ENCODE measurements at places on chromosomes 4 and X.
A peak's percentile ranks its signal among the peaks of the same experiment; 100 is the strongest.

DNA sequence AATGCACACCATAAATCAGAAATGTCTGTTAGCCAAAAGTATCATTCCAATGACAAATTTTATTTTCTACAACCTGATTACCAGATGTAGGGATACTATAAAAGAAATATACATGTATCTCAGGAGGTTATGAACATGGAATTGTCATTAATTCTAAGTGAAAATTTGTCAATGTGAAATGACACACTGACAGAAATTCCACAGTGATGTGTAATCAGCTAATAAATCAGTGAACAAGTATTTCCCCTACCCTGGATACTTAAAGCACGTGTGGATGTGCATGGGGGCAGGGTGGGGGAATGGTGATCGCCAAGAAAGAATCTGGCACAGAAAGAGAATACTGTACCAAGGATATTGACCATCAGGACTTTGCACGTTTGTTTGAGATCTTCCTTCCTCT is 123.6 kb downstream of the SH3RF1 start:
- DNase-seq = no peak

GRCh38 chr4:127783955-127784770 is 2.0 kb downstream of the HSPA4L start:
- DNase-seq = no peak

- no peak for DNase-seq
Measured at GRCh38 chrX:26822448-26822847, 606.5 kb downstream of the MAGEB5 start.

DNA sequence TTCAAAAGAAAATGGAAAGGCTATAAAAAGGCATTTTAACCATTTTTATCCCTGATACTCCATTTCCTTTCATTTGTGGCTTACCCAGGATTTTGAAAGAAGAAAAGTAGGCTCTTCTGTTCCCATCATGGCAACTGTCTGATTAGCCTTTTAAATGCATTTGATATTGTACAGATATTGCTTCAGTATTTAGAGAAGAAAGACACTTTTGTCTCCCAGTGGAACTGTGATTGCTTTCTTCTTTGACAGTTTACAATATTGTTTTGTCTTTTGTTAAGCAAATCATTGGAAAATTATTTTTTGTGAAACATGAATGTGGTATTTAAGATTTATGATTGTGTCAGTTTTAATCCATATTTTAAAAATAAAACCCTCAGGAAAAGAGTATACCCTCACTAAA is 297.4 kb upstream of the TACR3 start:
- no peak for DNase-seq

DNA sequence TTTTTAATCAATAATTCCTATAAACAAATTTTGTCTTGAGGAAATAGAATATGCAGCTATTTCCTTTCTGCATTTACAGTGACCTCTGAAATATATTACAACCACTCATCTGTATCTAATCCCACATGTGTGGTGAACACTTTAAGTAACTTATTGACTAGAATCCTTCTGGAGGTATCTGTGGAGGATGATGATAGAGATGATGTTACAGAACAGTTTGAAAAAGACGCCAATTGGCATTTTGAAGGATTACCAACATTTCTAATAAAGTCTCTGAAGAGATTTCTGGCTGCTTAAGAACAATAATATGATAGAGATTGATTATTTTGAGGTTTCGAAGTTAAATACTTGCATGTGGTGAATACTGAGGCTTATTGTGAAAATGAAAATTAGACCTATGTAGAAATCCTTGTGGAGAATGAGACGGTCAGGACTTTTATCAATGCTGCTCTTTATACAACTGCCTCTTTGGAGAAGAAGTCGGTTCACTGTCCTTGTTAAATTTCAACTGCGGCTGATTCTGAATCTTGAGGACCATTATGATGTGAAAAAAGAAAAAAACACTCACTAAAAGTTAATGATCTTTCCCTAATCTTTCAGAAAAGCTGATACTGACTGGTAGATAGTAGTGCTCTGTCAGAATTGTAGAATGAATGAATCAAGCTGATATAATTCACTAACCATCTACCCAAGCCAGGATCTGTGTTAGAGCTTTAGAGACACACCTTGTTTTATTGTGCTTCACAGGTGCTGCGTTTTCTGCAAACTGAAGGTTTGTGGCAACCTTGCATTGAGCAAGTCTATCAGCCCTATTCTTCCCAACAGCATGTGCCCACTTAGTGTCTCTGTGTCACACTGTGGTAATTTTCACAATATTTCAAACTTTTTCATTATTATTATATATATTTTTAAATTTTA is 204.7 kb downstream of the SPRY1 start:
- no peak for DNase-seq

- DNase-seq = no peak
Measured at GRCh38 chr4:96775501-96775900, 935.6 kb downstream of the PDHA2 start.

DNA sequence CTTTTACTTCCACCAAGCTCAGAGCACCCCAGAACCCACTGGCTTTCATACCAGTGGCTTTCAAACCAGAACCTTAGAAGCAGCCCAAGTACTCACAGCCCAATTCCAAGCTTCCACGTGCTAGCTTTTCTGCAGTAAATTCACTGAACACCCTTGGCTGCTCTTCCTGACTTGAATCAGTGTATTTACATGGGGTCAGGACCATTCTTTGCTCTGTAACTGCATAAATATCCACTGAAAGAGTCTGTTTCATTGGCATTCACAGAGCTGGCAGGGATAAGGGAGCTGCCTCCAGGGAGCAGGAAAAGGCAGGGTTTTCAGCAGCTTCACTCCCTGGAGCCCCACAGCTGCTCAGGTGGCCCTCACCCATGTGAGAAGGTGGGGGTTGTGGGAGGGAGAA is 43.8 kb downstream of the RAI2 start:
- DNase-seq = no peak

GRCh38 chrX:67734111-67734753 is 190.4 kb downstream of the AR start:
- no peak for DNase-seq

DNA sequence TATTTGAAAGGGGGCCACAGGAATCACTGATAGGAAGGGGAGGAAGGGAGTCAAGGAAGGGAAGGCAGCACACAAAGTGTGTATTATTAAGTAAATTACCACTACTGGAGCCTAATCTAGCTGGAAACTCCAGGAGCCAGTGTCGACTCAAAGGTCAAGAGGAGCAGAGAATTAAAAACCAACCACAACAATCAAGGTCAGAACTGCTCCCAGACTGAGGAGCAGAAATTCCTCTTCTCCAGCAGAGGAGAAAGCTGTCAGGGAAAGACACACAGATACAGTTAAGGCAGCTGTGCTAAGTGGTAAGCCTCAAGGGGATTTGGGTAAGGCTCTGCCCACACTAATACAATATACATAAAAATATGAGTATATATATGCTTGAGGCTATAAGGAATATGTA is 87.5 kb upstream of the PTPN13 start:
- DNase-seq = no peak

- DNase-seq = no peak
Measured at GRCh38 chrX:88586317-88586716, 160.7 kb upstream of the CPXCR1 start.

- DNase-seq = no peak
Measured at GRCh38 chrX:45229348-45229747, 28.7 kb upstream of the DIPK2B start.

- DNase-seq = no peak
Measured at GRCh38 chr4:8403976-8404375, 36.5 kb downstream of the ACOX3 start.

DNA sequence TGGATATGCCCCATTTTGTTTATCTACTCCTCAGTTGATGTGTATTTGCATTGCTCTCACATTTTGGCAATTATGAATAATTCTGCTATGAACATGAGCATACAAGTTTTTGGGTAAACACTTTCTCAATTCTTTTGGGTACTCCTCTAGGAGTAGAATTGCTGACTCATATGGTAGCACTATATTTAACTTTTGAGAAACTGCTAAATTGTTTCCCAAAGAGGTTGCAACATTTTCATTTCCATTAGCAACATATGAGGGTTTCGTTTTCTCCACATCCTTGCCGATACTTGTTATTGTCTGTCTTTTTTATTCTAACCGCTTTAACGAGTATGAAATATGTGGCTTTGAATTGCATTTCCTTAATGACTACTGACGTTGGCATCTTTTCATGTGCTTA is 185.4 kb downstream of the TSPAN5 start:
- DNase-seq = no peak

DNA sequence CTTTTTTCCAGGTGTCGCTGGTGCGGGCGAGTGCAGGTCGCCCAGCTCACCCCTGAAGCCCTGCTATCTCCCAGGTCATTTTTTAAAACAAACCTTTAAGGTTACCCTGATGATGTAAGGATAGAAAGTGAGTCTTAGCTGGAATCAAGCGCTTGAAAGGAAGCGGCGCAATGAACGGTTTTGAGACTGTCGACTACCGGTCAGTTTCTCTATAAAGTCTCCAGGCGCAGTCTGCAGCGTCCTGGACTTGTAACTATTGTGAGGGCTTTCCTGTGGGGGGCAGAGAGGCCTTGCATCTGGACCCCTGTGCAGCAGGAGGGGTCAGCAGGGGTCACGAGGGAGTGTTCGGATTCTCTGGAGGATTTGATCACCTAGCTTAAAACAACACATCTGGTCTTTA is 1.6 kb downstream of the KIT start:
- DNase-seq = no peak

GRCh38 chr4:18197467-18197866 is 175.9 kb upstream of the LCORL start:
- DNase-seq = no peak

- no peak for DNase-seq
Measured at GRCh38 chr4:149690726-149691125, 124.9 kb downstream of the IQCM start.

GRCh38 chr4:122711919-122712318 is 20.6 kb upstream of the BBS12 start:
- DNase-seq = no peak

DNA sequence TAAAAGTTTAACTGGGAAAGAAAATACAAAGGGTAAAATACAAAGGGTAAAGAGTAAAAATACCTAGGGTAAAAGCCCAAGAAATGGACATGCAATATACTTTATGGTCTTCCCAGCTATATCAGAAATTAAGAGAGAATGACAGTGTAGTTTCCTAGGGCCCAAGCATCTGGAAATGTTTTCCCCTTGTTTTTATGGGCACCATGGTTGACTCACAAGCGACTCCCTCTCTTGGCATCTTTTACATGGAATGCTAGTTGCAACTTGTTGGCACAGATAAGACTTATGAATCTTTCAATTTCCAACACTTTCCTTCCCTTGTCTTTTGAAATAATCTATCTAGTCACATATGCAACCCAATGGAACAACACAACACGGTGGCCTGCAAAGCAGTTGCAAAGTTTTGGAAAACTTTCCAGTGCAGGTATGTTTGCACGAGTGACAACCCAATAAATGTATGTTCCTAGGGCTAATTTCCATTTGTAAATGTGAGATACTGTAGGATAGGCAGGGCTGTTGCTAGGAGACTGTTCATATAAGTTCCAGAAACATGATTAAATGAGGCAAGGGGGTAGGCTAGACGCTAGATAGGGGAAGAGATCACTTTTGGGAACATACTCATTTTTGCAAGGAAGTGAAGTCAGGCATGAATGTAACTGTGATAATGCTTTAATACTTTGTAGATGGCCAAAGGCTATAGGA is 36.4 kb upstream of the CWH43 start:
- DNase-seq = no peak

DNA sequence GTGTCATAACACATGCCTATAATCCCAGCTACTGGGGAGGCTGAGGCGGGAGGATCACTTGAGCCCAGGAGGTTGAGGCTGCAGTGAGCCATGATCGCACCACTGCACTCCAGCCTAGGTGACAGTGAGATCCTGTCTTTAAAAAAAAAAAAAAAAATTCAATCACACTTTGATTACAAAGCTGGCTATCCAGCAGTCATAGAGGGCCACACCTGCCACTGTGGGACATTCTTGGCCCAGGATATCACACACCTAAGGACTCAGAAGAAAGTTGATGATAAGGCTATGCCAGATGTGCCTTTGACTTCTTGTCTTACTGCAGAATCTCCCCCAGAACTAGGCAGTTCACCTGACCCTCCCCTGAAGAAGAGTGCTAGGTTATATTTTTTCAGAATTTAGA is 122.5 kb upstream of the GALNT7 start:
- no peak for DNase-seq

DNA sequence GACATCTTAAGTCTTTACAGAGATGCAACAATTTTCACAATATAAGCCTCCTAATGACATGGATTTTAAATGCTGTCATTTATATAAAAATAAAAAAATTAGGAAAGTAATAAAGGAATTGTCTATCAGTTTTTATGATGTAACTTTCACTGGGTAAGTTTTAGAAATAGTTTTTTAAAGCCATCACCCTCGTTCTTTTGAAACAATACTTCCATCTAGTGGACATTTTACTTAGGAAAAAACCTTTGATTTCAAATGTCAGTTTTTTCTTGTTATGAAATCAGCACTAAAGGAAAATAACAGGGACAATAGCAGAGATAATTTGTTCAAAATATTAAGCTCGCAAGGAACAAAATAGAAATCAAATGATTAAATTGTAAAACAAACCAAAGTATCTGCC is 24.3 kb upstream of the NDNF start:
- no peak for DNase-seq

- DNase-seq = peak; percentile 64
Measured at GRCh38 chr4:37890801-37891259, at the start of gene TBC1D1. Gene TBC1D1, plus strand, starts transcription at chr4:37891084. Its CDS starts 11,012 bp downstream, at chr4:37902096.

DNA sequence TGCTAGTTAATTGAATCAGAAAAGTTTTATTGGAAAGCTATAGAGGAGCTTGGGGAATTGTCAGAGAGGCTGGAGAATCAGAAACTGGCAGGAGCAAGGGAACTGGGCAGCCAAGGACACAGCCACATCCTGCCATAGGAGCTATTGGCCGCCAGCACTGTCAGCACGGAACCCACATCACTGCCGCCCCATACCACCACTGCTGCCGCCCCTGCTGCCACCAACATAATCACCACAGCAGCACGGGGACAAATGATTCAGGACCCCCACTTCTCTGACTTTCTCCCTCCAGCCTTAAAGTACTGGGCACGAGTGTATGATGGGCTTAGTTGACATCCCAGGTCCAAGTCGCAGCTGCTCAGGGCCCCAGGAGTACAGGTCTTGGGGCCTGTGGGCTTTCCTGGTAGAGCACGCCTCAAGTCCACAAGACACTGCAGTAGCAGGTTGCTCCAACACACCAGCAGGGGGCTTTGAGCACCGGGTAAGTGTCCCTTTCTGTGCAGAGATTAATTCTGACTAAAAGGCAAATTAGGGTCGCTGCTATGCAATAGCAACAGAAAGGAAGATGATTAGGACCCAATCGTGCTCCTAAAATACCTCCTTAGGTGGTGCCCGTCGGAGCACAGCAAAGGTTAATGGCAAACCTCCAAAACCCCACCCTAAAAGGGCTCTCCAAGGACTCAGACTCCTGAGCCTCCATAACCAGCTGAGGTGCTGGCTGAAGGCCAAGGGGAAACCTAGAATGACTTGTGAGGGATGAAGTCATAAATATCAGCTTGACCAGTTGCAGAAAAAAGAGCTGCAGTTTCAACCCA is 6.9 kb downstream of the PJA1 start:
- DNase-seq = peak; percentile 77

- no peak for DNase-seq
Measured at GRCh38 chr4:32858361-32858760, 2138.2 kb downstream of the PCDH7 start.

GRCh38 chr4:85777908-85778631 is 303.1 kb downstream of the ARHGAP24 start:
- DNase-seq = no peak

GRCh38 chr4:7968262-7968896 is 28.7 kb upstream of the AFAP1 start:
- no peak for DNase-seq

Data from tibial artery (tissue), 4 donors.